ENCODE measurements at places on chromosomes 3 and 15. TPM values are rescaled to one million over a fixed set of nuclear protein-coding genes. Genes with fewer than 3 reads are reported as not detected.

DNA sequence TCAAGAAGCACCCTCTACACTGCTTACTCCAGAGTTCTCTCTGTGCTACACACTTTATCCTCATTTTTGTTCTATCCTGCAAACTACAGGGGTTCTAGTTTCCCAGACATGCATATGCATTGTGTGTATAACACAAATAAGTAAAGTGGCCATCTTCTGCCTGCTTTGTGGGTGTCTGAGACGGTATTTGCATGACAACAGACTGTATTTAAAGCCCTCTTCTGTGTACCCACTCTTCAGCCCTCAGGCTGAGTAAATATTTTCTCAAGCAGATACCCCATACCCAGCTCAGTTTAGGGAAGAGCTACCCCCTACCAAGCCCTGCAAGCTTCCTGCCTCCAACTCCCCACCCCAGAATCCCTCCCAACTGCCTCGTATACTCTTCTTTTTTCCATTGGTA lies 31.7 kb downstream of the SYNPR start:
- no peaks in the 10 kb centered on the region for H3K4me1 ChIP-seq
- H3K27ac ChIP-seq = no peak overlapping the region
- H3K27me3 ChIP-seq = no peaks in the 10 kb centered on the region
- no peaks in the 10 kb centered on the region for H3K36me3 ChIP-seq
- H3K4me3 ChIP-seq = no peak overlapping the region

DNA sequence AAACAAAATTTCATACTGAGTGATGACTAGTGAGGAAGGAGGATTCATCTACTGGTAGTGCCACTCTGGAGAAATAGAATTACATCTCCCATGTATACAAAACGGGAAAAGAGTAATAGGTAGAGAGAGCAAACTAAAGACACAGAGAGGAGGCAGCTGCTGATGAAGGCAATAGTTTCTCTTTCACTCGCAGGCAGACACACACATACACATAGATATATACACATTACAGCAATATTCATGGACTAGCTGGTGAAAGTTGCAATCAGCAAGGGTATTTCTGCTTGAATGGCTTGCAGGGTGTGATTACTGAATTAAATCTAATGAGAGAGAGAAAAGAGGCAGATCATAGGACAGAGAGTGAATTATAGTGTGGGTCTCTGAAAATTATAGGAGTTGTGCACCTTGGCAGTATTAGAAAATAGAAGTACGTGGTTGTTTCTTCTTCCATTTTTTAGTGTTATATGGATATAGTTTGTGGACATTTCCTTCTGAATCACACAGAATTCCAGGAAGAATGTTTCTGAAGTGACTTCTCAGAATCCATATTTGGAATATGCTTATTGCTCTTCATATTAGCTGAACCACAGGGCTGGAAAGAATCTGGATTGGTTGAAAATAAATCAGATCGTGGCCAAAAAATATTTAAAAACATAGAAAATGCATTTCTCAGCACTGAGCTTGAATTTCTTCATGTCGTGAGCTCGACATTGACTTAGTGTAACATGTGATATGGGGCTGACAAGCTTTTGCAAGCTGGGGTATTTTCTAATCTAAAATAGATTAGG lies 991.2 kb downstream of the TUSC7 start:
- H3K36me3 ChIP-seq = no peaks in the 10 kb centered on the region
- DNase-seq = no peak
- H3K4me1 ChIP-seq = no peaks in the 10 kb centered on the region
- no peak overlapping the region for H3K4me3 ChIP-seq
- H3K27ac ChIP-seq = no peak overlapping the region

- H3K4me3 ChIP-seq = peak overlapping the region; percentile 94
- peaks cover 4% of the 10 kb centered on the region for H3K4me1 ChIP-seq
- H3K36me3 ChIP-seq = no peaks in the 10 kb centered on the region
- H3K27ac ChIP-seq = no peak overlapping the region
- no peaks in the 10 kb centered on the region for H3K27me3 ChIP-seq
Measured at GRCh38 chr3:97823046-97824004, 1.5 kb downstream of the CRYBG3 start.

- H3K27ac ChIP-seq = no peak overlapping the region
- DNase-seq = no peak
- H3K27me3 ChIP-seq = no peaks in the 10 kb centered on the region
Measured at GRCh38 chr15:71458089-71458660, 342.9 kb downstream of the THSD4 start.

GRCh38 chr3:79986338-79986737 lies 218.5 kb upstream of the ROBO1 start:
- no peaks in the 10 kb centered on the region for H3K36me3 ChIP-seq
- no peak overlapping the region for H3K27ac ChIP-seq
- DNase-seq = no peak
- no peaks in the 10 kb centered on the region for H3K4me1 ChIP-seq

DNA sequence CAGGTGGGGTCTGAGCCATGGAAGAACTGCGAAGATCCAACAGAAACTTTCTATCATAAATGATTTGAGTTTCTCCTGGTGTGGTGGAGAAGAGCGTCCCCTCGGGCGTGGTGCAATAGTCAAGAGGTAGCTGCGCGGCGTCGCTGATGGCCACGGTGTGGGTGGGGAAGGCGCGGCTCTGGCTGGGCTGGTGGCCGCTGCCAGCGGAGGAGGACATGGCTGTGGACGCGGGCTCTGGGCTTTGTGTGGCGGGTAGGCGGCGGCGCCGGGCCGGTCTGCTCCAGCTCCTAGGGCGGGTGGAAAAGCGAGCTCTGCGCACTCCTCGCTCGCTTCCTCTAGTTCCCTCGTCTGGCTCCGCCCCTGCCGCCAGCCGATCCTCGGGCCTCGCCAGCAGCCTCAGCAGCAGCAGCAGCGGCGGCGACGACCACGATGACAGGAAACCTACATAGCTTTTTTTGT lies 5.9 kb downstream of the STARD9 start:
- peaks cover 55% of the 10 kb centered on the region for H3K4me1 ChIP-seq
- H3K36me3 ChIP-seq = peaks cover 8% of the 10 kb centered on the region
- no peaks in the 10 kb centered on the region for H3K27me3 ChIP-seq
- DNase-seq = peak; percentile 88
- H3K27ac ChIP-seq = peak overlapping the region; percentile 74
- peak overlapping the region; percentile 56 for H3K4me3 ChIP-seq

DNA sequence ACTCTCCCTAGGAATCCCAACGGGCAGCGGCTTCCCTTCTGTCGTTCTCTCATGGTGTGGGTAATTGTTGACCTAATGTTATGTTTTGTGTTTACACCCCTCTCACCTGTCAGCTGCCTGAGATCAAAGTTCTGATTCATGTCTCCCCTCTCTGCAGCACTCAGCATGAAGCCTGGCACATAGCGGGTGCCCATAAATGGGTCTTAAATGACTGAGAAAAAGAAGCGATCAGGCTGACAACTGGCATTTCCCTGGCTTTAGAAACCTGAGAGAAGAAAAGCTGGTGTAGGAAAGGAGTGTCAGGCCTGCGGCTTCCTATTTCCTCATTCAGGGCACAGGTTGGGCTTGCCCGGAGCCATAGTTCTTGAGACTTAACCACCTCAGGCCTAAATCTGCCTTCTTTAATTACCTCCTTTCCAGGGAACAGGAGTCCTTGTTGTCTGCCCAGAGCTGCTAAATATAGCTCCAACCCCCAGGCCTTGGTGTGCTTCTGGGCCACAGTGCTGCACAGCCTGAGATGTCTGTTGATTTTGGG lies 31.8 kb downstream of the LPP start:
- no peak for DNase-seq
- H3K4me1 ChIP-seq = peaks cover 77% of the 10 kb centered on the region
- no peak overlapping the region for H3K4me3 ChIP-seq
- H3K27me3 ChIP-seq = no peaks in the 10 kb centered on the region
- H3K36me3 ChIP-seq = no peaks in the 10 kb centered on the region

GRCh38 chr15:63801910-63802309 lies 31.8 kb downstream of the HERC1 start:
- no peaks in the 10 kb centered on the region for H3K27me3 ChIP-seq
- H3K36me3 ChIP-seq = no peaks in the 10 kb centered on the region
- peaks cover 28% of the 10 kb centered on the region for H3K4me1 ChIP-seq
- no peak overlapping the region for H3K4me3 ChIP-seq
- no peak for DNase-seq

DNA sequence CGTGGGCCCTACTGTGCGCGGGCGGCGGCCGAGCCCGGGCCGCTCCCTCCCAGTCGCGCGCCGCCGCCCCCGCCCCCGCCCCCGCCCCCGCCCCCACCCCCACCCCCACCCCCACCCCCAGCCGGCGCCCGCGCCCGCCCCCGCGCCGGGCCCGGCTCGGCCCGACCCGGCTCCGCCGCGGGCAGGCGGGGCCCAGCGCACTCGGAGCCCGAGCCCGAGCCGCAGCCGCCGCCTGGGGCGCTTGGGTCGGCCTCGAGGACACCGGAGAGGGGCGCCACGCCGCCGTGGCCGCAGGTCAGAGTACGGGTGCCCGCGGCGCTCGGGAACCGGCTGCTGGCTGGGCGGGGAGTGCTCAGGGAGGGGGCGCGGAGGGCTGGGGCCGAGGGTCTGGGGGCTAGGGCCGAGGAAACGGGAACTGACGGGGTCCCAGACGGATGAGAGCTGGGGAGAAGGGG lies 1.1 kb upstream of the PPARG start:
- H3K27me3 ChIP-seq = no peaks in the 10 kb centered on the region
- peak overlapping the region; percentile 94 for H3K4me3 ChIP-seq
- H3K36me3 ChIP-seq = no peaks in the 10 kb centered on the region
- DNase-seq = peak; percentile 47
- H3K4me1 ChIP-seq = peaks cover 31% of the 10 kb centered on the region

DNA sequence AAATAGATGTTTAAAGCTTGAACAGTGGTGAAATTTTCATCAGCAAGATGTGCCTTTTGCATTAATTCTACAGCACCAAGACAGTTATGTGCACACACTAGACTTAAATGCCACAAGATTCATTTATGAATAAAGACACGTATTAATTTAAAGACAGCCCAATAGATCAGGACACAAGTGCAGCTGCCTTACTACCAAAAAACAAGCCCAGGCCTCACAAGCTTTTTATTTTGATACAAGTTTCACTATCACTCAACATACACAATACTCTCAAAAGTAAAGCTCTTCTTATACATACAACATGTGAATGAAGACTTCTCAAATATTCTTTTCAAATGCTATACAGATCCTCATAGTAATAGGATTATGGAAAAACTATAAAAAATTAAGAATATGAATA lies 2.4 kb downstream of the ACAP2 start:
- no peak overlapping the region for H3K27ac ChIP-seq
- H3K36me3 ChIP-seq = no peaks in the 10 kb centered on the region
- H3K4me3 ChIP-seq = no peak overlapping the region
- no peak for DNase-seq
- H3K4me1 ChIP-seq = peaks cover 44% of the 10 kb centered on the region

DNA sequence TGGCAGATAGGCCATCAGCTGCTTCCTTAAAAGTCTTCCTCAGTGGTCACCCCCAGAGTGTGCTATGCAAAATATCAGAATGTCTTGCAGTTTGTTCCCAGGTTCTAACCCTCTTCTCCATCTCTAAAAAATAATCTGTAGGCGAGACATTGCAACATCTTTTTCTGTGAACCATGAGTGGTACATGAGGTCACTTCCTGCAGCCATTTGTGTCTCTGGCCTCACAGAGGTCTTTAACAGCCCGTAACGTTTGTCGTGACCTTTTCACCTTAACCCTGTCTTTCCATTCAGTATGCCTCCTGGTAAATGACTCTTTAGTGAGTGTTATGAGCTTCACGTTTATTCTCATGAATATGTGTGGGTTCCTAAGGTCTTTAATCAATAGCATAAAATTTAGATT lies 145.4 kb downstream of the KLHL25 start:
- peaks cover 75% of the 10 kb centered on the region for H3K4me1 ChIP-seq
- DNase-seq = no peak
- H3K4me3 ChIP-seq = no peak overlapping the region
- H3K27me3 ChIP-seq = no peaks in the 10 kb centered on the region

GRCh38 chr3:123194552-123194951 lies 7.2 kb upstream of the SEC22A start:
- H3K4me1 ChIP-seq = no peaks in the 10 kb centered on the region
- no peaks in the 10 kb centered on the region for H3K27me3 ChIP-seq
- no peaks in the 10 kb centered on the region for H3K36me3 ChIP-seq
- peak; percentile 15 for DNase-seq
- no peak overlapping the region for H3K4me3 ChIP-seq
- H3K27ac ChIP-seq = no peak overlapping the region

DNA sequence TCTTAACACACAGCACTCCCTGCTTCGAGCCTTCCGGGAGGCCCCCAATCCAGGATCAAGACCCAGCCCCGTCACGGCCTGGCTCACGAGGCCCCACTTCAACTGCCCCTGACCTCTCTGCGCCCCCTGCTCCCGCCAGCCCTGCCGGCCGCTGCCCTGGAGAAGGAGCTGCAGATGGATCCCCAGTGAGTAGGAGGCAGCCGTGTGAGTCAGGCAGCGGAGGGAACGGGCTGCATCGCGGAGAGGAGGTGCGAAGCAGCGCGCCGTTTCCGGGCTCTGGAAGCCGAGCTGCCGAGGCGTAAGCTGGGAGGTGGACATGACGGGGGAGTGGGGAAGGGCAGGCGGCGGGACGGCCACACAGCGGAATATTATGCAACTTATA lies 133.4 kb downstream of the TPRA1 start:
- H3K27me3 ChIP-seq = peaks cover 71% of the 10 kb centered on the region
- no peak for DNase-seq
- H3K4me3 ChIP-seq = no peak overlapping the region
- no peak overlapping the region for H3K27ac ChIP-seq

GRCh38 chr15:47661661-47662180 lies 55.6 kb upstream of the SEMA6D start:
- no peaks in the 10 kb centered on the region for H3K36me3 ChIP-seq
- no peaks in the 10 kb centered on the region for H3K27me3 ChIP-seq
- H3K4me3 ChIP-seq = no peak overlapping the region

DNA sequence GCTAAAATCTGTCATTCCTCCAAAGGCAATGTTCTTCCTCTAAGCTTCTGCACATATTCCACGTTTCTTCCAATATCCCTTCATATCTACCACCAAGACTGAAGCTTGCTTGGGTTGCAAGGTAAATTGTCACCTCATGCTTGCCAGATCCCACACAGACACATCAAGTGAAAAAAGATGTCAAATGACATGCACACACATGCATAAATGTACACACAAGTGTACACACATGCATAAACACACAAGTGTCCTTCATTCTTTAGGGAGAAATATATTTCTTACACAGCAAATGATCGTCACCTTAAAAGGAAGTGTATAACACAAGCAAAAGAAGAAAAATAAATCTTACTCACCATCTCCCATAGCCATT lies 59.4 kb downstream of the CLASP2 start:
- H3K4me1 ChIP-seq = peaks cover 25% of the 10 kb centered on the region
- H3K36me3 ChIP-seq = no peaks in the 10 kb centered on the region
- no peak for DNase-seq

- H3K27me3 ChIP-seq = no peaks in the 10 kb centered on the region
- DNase-seq = no peak
- H3K27ac ChIP-seq = no peak overlapping the region
- H3K4me3 ChIP-seq = no peak overlapping the region
Measured at GRCh38 chr15:62104846-62105245, 38.1 kb downstream of the C2CD4A start.

The TMC3 gene
- not detected for total RNA-seq

The SLC30A4 gene
- total RNA-seq = 3.4 TPM

The ACTR8 gene
- total RNA-seq = 31.7 TPM

The MUC20 gene
- 4.4 TPM for total RNA-seq

The TBL1XR1 gene
- total RNA-seq = 128 TPM

The CDHR4 gene
- total RNA-seq = not detected
